ENCODE measurements at places on chromosomes 7 and 10.

GRCh38 chr7:43314379-43315158 is 202.1 kb downstream of the HECW1 start:
- no peak for DNase-seq
- H3K27me3 ChIP-seq, result no peaks in the 10 kb centered on the region
- H3K36me3 ChIP-seq, result no peaks in the 10 kb centered on the region
- H3K27ac ChIP-seq, result no peak overlapping the region
- no peak overlapping the region for H3K4me3 ChIP-seq

- H3K27ac ChIP-seq, result no peak overlapping the region
- H3K4me3 ChIP-seq, result no peak overlapping the region
- H3K36me3 ChIP-seq, result peaks cover 19% of the 10 kb centered on the region
- DNase-seq, result no peak
Measured at GRCh38 chr7:139893999-139894398, 64.9 kb downstream of the TBXAS1 start.

GRCh38 chr10:91643700-91644099 is 10.8 kb upstream of the PPP1R3C start:
- H3K4me3 ChIP-seq, result no peak overlapping the region
- no peaks in the 10 kb centered on the region for H3K36me3 ChIP-seq
- H3K4me1 ChIP-seq, result no peaks in the 10 kb centered on the region
- H3K27ac ChIP-seq, result no peak overlapping the region
- no peaks in the 10 kb centered on the region for H3K27me3 ChIP-seq

- no peaks in the 10 kb centered on the region for H3K4me1 ChIP-seq
- DNase-seq, result no peak
- H3K4me3 ChIP-seq, result no peak overlapping the region
- H3K27ac ChIP-seq, result no peak overlapping the region
- no peaks in the 10 kb centered on the region for H3K36me3 ChIP-seq
Measured at GRCh38 chr7:97006816-97007582, 1.6 kb downstream of the DLX6 start.

DNA sequence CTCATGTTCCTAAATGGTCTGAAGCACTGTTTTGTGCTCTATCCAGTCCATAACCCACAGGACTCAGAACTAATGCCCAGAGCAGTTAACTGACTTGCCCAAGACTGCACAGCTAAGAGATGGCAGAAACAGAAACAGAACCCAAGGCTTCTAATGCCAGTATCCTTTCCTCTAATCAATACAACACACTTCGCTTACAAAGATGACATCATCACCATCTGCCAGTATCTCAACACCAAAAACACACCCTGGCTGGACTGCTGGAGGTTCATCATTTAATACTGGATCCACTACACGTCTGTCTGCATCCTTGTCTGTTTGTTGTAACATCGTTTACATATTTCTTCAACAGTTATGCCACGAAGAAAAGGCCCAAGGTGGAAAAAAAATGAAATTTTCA is 165.3 kb downstream of the SFMBT2 start:
- H3K4me3 ChIP-seq, result no peak overlapping the region
- no peak for DNase-seq
- H3K4me1 ChIP-seq, result peaks cover 9% of the 10 kb centered on the region

- no peaks in the 10 kb centered on the region for H3K4me1 ChIP-seq
- H3K4me3 ChIP-seq, result no peak overlapping the region
- no peak overlapping the region for H3K27ac ChIP-seq
Measured at GRCh38 chr7:125126376-125126775, 196.8 kb upstream of the POT1 start.
